ENCODE measurements at places on chromosomes 11 and 22. TPM values are rescaled to one million over a fixed set of nuclear protein-coding genes. Genes with fewer than 3 reads are reported as not detected.

Gene SLC22A8
- not detected for total RNA-seq

Gene CCDC85B
- 288 TPM for total RNA-seq

Gene KRTAP5-10
- total RNA-seq = not detected

Gene A4GALT
- 22.2 TPM for total RNA-seq
